PC-9 (cell line): ENCODE measurements at places on chromosomes 11 and 22.

DNA sequence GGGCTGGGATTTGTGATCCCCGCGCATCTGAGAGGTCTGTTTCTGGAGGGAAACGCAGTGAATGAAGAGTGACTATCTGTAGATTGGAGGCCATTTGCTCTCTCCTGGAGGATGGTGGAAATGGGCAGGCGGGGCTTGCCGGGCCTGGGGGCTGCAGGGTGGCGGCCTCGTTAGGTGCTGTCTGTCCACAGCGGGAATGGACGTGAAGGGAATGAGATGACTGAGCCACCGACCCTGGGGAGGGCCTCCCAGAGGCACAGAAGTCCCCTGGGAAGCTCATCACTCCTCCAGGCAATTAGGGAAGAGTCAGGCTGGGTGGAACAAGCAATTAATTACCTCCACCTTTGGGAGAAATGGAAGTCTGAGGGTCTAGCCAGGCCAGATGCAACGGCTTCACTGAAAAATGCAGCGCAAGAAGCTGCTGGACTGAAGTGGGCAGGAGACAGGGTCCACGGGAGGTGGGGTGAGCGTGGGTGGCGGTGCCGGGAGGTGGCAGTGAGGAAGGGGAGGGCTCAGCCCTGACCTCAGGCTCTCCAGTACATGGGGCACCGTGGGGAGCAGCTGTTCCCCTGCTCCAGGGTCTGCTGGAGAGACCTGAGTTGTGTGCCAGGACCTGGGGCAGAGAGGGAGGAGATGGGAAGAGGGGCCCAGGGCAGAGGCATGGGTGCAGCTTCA, 524.5 kb downstream of the BRD1 start:
- no peak for DNase-seq

- peak; percentile 89 for DNase-seq
Observed at GRCh38 chr11:130999992-131000770, 83.9 kb upstream of the SNX19 start.

GRCh38 chr11:120660024-120660565, 148.5 kb downstream of the GRIK4 start:
- no peak for DNase-seq

DNA sequence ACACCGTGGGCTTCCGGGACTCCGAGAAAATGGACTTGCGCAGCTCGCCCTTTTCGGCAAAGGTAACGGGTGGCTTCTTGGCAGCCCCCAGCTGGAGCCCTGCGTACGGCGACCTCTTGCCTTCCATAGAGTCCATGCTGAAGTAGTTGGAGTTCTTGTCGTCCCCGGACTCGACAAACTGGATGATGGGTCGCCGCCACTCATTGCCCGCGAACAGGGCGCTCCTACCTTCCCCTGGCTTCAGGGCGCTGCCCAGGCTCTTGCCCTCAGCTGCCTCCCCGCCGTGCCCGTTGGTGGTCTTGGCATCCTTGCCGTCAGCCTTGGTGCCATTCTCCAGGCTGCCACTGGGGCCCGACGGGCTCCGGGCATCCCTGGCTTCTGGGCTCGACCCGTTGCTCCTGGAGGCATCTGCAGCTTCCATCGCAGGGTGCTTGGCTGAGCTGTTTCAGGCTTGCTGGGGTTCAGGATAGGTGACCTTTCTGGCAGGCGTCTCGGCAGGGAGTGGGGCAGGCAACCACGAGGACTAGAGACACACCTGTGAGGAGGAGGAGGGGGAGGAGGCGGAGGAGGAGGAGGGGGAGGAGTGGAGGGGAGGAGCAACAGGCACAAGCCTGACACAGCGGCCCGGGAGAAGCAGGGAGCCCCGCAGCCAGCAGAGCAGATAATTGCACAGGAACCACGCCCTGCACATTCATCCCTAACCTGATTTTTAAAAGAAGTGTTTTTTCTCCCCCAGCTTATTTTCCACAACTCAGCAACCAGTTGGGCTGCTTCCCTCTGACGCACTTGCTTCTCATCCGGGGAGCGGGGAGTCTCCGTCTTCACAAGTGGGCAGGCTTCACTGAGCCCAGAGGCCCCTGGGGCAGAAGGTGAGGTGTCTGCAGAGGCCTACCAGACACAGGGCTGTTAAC, at the start of gene TRIM29:
Gene TRIM29, minus strand, starts transcription at position 503 of the 911 bp plus-strand sequence. Its CDS starts 82 bp downstream, at position 421.
- peak; percentile 95 for DNase-seq
